Kasumi-1 (cell line): ENCODE measurements at places on chromosomes 5 and 9.
A peak's percentile ranks its signal among the peaks of the same experiment; 100 is the strongest.

DNA sequence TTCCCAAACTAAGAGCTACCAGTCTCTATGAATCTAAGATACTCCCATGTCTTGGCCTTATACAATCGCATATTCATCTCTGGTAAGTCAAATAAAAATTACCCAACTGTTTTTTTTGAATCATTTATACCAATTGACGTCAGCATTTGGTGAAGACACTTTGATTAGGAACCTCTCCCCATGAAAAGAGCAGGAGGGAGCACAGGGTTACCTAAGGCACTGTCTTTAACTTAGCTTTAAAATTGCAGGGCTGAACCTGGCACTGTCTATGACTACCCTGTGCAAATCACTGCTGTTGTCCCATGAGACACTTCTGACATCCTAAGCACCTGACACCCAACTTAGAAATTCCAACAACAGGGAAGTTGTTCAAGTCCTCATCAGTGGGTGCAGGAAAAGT, 586.4 kb downstream of the MAT2B start:
- no peak for DNase-seq

GRCh38 chr5:152901754-152902153, 496.7 kb upstream of the NMUR2 start:
- no peak for DNase-seq

DNA sequence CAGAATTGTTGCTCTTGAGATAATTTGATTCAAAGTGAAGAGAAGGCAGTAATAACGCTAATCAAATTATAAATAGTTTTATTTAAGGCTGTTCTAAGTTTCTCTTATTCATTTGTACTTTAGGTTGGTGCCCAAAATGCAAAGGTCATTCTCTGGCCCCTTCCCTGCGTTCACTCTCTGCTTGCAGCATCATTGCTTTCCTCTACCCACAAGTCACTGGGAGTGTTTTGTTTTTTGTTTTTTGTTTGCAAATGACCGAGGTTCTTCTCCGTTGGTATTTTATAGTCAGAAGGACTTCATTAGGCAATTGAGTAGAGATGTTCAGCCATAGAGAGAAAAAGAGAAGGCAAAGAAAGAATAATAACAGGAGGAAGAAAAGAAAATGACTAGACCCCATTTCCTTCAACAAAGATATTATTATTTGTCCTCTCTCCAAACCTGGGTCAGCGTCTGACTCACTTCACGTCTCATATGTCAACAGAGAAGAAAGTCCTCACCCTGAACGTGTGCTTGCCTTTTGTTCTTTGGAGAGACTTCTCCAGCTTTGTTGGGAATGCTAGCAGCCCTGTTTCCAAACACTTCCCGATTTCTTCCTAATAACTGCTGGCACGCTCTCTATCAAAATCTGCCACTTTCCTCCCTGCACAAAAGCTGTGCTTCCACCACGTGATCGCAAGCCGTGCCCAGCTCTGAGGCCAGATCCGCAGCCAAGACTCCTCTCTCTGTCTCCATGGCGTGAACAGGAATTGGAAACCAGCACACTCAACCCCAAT, 119.8 kb downstream of the EBF1 start:
- DNase-seq, result no peak

DNA sequence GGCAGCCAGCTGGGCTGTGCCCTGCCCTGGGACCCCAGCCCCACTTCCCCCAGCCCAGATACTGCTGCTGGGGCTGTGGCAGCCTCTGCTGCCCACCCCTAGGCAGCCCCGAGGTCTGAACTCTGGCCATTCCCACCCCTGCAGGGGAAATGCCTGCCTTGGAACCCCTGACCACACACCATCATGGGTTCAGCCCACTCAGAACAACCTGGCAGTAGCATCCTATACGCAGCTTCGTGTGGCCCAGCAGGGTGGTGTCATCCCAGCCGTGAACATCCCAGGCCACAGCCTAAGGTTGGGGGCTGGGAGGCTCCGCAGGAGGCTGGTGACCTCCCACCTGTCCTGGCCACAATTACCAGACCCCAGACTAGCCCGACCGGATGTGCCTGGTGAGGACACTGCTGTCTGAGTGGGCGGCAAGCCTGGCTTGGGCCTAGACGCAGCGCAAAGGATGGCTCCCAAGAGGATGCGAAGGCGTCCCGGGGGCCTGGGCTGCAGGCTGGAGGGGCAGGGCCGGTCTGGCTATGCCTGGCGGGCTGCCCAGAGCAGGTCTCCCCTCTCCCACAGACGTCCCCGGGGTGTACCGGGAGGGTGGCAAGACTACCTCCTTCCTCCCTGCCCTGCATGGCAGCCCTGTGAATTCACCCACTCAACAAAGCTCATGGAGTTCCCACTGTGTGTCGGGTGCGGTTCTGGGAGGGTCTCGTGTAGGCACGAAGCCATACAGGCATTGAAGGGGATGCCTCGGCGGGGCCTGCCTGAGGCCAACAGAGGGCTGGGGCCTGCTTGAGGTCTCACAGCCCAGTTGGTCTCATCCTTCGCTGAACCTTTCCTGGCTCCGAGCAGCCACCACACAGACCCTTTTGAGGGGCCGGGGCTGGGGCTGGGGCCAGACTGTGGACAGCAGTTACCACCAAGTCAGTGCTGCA, 1.5 kb upstream of the SLC34A3 start:
- DNase-seq, result no peak

DNA sequence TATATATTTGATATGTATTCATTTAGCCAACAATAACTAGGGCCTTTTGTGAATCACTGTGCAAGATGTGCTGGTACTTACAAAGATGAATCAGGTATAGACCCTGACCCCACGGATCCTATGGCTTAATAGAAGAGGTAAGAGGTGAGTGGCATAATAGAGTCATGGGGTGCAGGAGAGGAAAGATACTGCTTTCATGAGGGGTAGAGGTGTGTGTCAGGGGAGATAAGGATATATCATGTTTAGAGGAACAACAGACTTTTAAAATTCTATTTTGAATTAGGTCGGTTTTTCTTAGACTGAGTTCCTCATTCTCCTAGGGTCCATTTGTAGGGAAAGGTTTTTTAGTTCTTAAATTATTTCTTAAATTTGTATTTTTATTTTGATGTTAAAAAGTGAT, 27.8 kb downstream of the ZCCHC7 start:
- no peak for DNase-seq

GRCh38 chr5:35668319-35668718, 50.7 kb downstream of the SPEF2 start:
- no peak for DNase-seq

DNA sequence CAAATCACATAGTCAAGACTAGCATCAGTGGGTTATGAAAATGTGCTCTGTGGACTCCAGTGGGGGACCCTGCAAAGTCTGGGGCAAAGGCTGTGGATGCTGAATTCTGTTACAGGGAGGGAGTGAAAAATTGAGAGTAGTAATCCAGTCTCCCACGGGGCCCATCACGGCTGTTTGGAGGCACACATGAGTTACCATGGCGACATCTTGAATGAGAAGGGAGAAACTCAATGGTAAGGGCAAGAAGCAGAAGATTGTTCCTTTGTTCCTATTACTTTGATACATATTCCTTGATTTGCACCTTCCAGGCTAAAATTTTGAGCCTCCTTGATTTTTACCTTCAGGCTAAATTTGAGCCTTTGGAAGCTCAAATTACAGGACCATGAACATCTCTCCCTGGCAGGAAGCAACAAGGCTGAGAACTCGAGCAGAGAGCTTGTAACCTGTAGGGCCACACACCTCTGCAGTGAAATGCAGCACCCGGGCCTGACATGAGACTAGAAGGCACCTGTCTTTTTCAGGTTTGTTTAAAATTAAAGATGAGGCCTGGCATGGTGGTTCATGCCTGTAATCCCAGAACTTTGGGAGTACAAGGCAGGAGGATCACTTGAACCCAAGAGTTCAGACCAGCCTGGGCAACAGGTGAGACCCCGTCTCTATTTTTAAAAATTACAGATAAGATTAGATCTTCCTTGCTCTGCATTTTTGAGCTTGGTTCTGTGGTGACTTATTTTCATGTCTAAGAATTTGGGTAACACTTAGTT, 31.0 kb upstream of the ZFR start:
- no peak for DNase-seq

DNA sequence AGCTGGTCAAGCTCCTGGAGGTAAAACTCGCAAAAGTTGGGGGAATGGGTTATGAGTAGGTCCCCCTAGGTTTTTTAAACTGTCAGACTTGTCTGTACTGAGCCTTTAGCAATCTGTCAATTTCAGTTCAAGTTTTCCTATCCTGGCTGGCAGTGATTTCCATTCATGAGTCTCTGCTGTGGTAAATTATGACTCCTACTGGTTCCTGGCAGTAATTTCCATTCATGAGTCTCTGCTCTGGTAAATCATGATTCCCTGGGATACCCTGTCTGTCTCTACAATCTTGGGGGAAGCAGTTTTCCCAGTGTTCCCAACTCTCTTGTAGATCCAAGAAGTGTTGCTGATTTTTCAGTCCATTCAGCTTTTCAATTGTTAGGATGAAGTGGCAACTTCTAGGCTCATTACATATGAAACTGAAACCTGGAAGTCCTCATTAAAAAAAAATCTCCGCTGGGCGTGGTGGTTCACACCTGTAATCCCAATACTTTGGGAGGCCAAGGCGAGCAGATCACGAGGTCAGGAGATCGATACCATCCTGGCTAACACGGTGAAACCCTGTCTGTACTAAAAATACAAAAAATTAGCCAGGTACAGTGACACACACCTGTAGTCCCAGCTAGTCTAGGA, 91.3 kb upstream of the GPBP1 start:
- DNase-seq, result peak; percentile 15

- no peak for DNase-seq
Measured at GRCh38 chr5:107285772-107286171, 385.0 kb downstream of the EFNA5 start.

DNA sequence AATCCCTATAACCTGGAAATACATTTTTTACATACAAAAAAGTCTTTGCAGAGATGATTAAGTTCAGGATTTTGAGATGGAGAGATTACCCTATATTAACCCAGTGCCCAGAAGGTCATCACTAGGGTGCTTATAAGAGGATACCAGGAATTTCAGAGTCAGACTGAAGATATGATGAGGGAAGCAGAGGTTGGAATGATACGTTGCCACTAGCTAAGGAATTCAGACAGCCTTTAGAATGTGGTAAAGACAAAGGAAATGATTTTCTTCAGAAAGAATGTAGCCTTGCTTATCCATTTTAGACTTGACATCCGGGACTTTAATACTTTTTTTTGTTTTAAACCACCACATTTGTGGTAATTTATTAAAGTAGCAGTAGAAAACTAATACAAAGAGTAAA, 2176.8 kb upstream of the C9orf72 start:
- no peak for DNase-seq

GRCh38 chr9:131668057-131668438, 71.8 kb downstream of the RAPGEF1 start:
- no peak for DNase-seq

DNA sequence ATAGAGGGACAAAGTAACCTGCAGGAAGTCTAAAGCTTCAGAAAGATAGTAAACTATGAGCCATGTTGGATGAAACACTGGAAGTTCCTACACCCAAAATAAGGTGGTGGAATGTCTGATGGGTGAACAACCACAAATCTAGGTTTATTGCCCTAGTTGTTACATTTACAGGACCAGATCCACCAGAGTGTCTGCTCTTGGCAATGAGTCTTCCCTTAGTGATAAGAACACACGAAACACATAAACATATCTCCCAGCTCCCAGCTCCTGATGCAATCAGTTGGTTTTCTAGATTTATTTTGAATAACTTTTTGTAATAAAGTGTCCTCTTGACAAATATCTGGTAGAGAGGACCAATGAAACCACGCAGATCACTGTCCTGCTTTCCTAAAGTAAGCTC, 329.7 kb upstream of the WWC1 start:
- no peak for DNase-seq

DNA sequence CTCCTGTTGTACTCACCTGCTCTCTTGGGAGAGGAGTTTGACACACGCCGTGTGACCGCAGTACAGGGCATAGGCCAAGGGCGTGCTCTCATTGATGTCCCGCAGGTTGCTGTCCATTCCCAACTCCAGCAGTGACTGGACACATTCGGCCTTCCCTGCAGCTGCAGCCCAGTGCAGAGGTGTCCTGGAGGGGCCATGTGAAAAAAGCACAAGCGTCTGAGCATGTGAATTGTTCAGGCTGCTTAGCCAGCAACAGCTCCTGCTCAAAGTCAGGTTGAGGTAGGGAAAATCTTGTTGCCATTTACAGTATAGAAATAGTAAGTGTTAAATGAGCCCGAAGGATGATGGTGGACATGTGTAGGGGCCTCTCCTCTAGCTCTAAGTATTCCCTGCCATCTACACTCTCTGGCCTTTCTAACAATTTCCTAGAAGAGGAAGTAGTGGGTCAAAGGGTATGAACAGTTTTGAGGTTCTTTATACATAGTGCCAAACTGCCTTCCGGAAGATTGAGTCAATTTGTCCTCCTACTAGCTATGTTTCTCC, 116.5 kb downstream of the ANKRD55 start:
- peak; percentile 32 for DNase-seq

GRCh38 chr5:179271821-179272325, 73.4 kb downstream of the ADAMTS2 start:
- no peak for DNase-seq

DNA sequence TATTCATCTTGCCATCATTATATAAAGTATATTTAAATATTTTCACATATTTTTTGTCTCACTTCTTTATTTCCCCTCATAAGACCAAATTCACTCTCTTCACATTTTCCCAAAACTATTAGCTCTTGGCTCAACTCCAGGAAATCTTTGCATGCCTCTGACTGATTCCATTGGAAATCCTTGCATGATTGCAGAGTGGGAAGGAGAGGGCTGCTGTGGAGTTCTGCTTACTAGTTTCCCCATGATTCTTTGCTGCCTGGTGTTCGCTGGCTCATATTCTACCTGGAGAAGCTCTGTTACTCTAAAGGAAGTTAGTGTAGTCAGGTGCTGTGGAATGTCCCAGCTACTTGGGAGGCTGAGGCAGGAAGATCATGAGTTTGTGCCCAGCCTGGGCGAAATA, 41.9 kb downstream of the LIX1 start:
- no peak for DNase-seq

GRCh38 chr9:137170486-137171148, 766 bp upstream of the LRRC26 start:
- DNase-seq, result no peak

DNA sequence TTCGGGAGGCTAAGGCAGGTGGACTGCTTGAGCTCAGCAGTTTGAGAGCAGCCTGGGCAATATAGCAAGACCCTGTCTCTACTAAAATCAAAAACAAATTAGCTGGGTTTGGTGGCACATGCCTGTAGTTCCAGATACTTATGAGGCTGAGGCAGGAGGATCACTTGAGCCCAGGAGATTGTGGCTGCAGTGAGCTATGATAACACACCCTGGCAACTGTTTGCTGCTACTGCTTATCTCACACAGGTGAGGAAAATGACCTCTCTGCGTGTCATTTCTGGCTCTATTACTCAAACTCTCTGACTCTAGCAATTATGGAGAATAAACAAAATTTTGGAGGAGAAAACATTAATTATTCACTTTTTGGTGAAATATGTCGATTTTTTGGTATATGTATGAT, 45.3 kb upstream of the TMC1 start:
- DNase-seq, result no peak

DNA sequence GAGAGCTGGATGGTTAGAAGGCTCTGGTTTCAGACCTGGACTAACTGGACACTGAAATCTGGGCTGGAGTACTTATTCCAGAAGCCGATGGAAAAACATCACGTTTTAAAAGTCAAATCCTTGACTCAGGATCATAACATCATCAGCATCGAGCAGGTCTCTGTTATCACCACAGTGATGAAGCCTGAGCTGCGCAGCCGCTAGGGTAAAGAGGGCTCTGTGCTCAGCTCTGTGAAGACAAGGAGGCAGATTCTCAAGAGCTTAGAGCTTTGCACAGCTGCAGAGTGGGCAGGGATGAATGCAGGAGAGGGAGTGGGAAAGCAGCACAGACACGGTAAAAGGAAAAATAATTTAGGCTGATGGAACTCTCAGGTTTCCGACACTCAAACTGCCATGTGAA, 208.8 kb upstream of the TAS2R1 start:
- no peak for DNase-seq
